Retina (tissue), 1 donor: ENCODE measurements at places on chromosomes 7 and 10.

- DNase-seq, result no peak
Measured at GRCh38 chr10:58023341-58024073, 244.2 kb downstream of the IPMK start.

DNA sequence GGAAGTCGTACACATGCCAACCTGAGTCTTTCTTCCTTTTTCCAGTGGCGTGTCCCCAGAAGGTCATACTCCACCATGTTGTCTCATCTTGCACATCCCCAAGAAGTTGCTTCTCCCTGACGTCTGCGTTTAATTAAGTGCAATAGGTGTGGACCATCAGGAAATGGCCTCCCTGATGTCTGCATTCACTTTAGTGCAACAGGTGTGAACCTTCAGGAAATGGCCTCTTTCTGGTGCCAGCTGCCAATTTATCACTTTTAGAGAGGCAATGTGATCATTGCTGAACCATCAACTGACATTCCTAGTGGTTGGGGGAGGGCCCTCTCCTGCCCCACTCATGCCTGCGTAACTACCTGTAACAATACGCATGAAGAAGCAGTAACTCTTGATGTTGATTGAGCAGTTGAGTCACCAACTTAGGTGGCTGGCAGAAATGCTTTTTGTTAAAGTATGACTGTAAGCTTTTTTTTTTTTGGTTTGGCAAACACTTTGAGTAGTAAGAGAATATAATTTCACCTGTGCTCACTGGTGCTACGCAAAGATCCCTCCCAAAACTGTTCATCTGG is 25.8 kb downstream of the SCIN start:
- no peak for DNase-seq

DNA sequence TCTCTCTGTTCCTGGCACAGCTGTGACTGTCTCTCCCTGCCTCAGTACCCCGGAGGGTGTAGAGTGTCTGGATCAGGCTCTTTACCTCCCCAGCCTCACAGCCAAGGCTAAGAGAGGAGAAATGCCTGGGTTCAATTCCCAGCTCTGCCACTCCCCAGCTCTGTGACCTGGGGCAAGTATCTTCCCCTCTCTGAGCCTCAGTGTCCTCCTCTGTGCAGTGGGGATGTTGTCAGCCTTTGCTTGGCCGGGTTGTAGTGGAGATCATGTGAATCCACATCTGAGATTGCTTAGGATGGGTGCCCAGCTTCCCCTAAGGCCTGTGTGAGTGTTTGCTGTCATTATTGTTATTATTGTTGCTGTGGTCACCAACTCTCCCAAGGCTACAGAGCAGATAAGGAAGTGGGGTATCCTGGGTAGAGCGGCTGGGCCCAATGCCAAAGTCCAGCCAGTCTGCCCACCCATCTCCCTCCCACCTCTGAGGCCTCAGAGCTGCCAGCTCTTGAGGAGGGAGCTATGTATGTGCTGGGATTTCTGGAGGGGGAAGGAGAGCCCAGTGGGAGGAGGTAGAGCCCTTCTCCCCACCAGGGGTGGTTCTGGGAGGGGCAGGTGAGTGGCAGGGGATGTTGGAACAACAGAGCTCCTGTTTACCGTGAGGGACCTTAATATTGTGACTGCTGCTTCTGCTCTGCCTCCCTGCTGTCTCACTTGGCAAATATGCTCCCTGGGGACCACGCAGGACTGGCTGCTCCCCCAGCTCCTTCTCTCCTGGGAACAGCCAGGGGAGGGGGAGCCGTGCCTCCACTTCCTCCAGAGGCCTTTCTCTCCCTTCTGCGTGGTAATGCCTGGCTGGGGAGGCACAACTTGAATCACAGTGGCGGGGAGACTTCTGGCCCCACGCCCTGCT is 170.5 kb downstream of the RPS24 start:
- no peak for DNase-seq

- no peak for DNase-seq
Measured at GRCh38 chr7:129134356-129134987, 10.0 kb upstream of the TSPAN33 start.

- no peak for DNase-seq
Measured at GRCh38 chr7:25968205-25968993, 183.6 kb upstream of the NFE2L3 start.

DNA sequence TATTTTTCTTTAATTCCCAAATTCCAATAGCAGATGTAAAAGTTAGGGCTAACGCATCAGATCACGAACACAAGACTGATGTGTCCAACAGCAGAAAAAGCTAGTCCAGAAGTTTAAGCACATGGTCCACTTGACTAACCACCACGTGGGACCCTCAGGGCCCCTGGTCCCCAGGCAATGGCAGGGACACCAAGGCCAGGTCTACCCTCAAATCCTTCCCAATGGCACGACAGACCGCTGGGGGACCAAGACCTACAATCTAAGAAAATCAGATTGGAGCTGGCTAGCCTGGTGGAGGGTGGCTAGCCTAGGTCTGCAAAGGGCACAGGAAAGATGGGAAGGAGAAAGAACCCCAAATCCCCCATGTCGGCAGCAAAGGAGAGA is 1.5 kb downstream of the GIGYF1 start:
- DNase-seq, result no peak

DNA sequence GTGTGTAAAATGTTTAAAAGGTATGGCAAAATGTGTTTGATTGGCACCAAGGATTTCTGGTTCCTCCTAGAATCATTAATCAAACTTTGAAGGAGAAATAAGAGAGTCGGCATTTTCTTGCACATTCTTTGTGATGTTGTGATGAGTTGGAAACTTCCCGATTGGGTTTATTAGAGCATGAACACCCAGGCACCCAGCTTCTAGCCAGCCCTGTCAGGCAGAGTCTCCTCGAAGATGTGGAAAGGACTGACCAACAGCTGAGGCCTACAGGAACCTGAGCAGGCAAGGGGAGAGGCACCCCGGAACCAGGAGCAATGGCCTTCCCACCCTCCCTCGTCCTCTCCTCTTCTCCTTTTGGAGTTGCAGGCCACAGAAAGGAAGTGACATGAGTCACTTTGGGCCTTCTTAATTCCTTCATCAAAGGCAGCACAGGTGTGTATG is 68.7 kb downstream of the EGFR start:
- DNase-seq, result no peak

- no peak for DNase-seq
Measured at GRCh38 chr10:107230887-107231286, 66.4 kb upstream of the SORCS1 start.

DNA sequence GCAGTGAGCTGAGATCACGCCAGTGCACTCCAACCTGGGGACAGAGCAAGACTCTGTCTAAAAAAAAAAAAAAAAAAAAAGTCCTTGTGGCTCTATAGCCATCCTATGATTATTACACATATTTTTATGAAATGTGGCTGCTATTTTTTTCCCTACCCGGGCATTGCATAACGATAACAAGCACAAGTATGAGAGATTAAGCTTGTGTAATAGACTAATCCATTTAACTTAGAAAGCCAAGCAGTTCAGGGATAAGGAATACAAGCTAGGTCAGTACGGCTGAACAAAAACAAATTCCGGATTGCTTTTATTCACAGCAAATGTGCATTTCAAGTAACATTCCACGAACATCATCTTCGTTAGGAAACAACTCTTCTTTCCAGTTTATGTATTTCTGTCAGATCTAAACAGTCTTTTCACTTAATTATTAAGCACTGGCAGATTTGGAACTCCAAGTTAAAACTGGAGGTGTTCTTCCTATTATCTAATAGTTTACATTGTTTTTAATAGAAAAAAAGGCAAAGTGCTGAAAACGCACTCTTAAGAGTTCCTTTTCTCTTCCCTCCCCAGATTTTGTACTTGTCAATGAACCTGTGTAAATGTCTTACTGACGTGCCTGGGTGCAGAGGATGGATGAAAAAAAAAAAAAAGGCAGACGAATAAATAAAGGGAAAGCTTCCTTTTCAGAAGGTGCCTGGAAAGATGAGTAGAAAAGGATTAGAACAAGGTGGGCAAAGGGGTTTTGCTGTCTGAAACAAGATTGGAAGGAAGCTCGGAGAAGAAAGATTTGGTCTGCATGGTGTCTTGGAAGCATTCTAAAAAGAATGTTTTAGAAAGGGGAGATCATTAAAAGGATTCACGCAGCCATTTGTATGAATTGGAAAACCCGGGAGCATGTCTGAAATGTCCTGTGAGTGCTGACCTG is 81.1 kb downstream of the PRTFDC1 start:
- DNase-seq, result no peak

DNA sequence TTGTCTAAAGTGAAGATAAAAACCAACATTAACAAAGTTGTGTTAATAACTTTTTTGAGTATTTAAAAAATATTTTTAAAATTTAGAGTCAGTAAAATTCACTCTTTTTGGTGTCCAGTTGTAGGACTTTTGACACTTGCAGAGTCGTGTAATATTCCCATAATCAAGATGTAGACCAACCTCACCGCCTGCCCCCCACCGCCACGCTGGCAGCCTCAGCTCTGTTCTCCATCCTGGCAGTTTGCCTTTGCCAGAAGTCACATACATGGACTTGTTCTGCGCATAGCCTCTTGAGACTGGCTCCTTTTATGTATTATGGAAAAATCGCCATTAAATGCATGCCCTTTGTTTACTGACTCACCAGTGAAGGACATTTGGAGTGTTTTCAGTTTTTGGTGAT is 27.3 kb upstream of the SYCE1 start:
- no peak for DNase-seq
